Activated CD4-positive, alpha-beta T cell treated with anti-CD3 and anti-CD28 coated beads, Interleukin-2, amount 10 ng/mL, durations not matched to agents 24 days and 14 days (primary cell): ENCODE measurements at places on chromosomes 5 and 9. TPM values are rescaled to one million over a fixed set of nuclear protein-coding genes. Genes with fewer than 3 reads are reported as not detected.

GRCh38 chr5:181028032-181028819 is 11.8 kb upstream of the BTNL9 start:
- DNase-seq: no peak
- no peak overlapping the region for H3K4me3 ChIP-seq
- H3K27me3 ChIP-seq: peaks cover 9% of the 10 kb centered on the region
- H3K4me1 ChIP-seq: no peaks in the 10 kb centered on the region

DNA sequence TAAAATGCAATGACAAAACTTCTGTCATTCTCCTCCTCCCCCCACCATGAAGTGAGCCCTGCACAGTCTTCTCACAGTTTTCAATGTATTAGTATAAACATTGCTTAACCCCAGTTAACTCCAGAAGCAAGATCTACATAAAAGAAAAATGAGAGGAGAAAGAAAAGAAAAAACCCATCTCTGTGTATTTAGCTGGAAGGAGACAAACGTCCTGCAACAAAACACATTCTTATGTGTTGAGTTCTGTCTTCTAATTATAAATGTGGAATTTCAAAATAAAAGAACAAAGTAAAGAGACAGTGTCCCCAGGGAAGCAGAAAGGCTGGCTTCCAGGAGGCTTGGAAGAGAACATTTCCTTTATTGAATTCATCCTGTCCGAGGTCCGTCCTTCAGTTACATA is 491.9 kb upstream of the TUSC1 start:
- H3K27me3 ChIP-seq: no peaks in the 10 kb centered on the region
- no peaks in the 10 kb centered on the region for H3K36me3 ChIP-seq
- no peak overlapping the region for H3K4me3 ChIP-seq
- DNase-seq: no peak
- H3K4me1 ChIP-seq: no peaks in the 10 kb centered on the region

- H3K36me3 ChIP-seq: no peaks in the 10 kb centered on the region
- no peaks in the 10 kb centered on the region for H3K4me1 ChIP-seq
- H3K4me3 ChIP-seq: no peak overlapping the region
- H3K27me3 ChIP-seq: peaks cover 3% of the 10 kb centered on the region
- no peak for DNase-seq
These were observed 145.0 kb upstream of the COL5A1 start for GRCh38 chr9:134496413-134497282.

Gene PLPP6
- total RNA-seq: 5.5 and 6.0 TPM in 2 replicates

Gene CCDC183
- 0.14 and 0.42 TPM in 2 replicates for total RNA-seq
